ENCODE measurements at places on chromosomes 6 and 20.
A peak's percentile ranks its signal among the peaks of the same experiment; 100 is the strongest.

DNA sequence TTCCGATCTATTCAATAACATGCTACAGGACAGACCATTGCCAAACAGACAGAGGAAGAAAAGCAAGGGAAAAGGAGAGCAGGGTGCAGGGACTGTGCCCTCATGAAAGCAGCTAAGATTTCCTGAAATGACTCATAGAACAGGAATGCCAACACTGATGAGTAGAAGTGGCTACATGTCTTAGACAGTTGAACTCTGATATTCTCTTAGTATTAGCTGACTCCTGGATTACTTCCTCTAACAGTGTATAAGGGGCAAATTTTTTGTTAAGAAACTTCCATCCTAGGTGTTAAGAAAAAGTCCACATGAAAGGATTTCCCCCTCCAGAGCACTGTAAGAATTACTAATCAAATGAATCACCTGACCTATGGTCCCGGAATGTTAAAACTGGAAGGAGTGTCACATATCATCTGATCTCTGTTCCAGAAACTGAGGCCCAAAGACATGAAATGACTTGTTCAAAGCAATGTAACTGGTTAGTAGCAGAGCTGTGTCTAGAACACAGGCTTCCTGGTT lies 224.9 kb downstream of the IBTK start:
- DNase-seq, result no peak

DNA sequence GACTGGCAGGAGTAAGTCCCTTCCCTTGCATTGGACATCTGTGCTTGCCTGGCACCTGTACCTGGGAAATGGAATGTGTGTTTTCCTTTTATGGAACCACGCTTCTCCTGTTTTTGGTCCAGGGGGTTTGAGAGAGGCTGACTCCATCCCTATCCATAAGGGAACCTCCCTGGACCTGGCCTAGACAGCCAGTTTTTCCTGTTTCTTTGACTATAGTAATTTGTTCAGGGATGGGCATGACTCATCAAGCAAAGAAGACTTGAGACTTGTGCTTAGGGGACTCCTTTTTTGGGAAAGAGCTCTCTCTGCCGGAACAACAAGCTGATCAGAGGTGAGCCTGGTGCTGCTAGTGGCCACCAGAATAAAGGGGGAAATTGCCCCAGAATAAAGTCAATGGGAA lies 393.8 kb downstream of the CDH26 start:
- DNase-seq, result no peak

- peak; percentile 11 for DNase-seq
Observed at GRCh38 chr6:6696867-6697531, 108.5 kb downstream of the LY86 start.

DNA sequence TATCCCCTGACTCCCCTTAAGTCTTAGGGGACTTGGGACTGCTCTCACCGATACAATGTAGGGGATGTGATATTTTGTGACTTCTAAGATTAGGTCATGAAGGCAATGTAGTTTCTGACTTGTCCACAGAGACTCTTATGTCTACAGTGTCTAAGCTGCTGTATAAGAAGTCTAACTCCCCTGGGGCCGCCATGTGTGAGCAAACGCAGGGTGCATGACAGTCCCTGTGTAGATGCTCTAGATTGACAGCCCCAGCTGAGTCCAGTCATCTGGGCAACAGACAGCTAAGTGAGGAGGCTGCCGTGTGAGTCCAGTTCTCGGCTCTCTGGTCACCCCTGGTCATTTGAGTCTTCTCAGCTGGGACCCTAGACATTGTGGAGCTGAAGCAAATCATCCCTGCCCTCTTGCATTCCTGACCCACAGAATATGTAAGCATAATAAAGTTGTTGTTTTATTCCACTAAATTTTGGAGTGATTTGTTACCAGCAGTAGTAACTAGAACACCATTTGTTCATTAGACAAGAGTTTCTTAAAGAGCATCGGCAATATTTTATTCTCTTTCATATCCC lies 743.3 kb upstream of the CHD6 start:
- DNase-seq, result no peak

DNA sequence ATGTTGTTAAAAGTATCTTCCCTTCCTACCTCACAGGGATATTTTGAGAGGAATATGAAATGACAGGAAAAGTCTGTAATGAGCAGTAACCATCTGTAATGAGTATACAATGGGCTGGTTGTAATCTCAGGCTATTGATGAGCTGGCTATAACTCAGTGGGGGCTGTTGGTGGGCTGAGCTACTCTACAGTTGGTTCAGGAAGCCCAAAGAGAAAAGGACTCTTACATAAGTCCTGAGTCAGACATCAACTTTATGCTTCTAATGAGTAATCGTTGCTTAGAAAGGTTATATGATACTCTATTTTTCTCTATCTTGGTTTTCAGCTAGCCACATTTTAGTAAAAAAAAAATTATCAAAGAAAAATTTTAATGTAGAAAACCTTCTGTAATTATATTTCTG lies 26.4 kb downstream of the ZNF391 start:
- DNase-seq, result no peak

DNA sequence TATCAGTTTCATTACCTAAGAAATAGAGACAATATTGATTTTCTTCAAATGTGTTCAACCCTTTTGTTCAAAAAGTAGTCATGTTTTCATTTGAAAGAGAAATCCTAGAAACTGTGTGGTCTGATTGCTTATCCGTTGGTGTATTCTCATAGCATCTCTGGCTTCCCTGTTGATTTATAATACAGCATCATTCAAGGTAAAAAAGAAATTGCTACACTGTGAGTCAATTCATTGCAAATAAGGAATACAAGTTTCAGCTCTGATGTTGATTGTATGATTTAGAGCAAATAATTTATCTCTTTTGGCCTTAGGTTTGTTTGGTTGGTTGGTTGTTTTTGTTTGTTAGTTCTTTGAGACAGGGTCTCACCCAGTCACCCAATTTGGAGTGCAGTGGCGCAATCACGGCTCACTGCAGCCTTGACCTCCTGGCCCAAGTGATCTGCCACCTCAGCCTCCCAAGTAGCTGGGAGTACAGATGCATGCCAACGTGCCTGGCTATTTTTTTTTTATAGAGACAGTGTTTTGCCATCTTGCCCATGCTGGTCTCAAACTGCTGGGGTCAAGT lies 185.5 kb upstream of the TNFAIP3 start:
- DNase-seq, result no peak

DNA sequence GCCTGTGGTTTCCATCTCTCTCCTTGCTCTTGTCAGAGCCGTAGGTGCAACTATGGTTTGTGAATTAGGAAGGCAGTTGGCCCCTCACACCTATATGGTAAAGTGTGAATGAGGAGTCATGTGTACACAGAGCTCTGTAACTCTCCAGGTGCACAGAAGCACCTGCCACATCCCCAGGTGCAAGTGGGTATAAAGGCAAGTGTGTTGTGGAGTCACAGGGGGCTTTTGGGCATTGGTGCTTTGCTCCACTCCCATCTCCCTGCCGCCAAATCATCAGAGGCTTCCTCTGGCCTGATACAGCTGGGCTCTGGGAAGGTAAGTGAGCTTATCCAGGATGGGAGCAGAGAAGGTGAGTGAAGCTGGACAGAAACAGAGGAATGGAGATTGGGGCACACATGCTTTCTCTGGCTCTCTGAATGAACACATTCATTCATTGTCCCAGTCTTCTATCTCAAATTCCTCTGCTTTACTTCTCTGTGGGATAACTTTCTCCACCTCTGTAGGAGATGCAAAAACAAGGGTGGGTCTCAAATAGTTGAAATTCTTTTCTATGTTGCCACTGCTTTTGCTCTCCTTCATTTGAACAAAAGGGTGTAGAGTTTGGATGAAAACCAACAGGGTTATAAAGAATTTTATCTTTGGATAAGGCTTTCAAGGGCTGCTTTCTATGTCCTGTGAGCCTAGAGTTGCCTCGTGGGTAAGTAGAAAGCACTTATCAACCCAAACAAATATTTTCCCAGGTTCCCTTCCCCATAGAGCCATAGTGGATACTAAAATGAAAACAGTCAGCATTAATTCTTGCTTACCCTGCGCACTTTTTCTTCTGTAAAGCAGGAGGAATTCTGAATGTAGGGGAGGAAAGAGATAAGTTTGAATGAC lies 45.0 kb upstream of the RIPOR2 start:
- DNase-seq, result no peak

DNA sequence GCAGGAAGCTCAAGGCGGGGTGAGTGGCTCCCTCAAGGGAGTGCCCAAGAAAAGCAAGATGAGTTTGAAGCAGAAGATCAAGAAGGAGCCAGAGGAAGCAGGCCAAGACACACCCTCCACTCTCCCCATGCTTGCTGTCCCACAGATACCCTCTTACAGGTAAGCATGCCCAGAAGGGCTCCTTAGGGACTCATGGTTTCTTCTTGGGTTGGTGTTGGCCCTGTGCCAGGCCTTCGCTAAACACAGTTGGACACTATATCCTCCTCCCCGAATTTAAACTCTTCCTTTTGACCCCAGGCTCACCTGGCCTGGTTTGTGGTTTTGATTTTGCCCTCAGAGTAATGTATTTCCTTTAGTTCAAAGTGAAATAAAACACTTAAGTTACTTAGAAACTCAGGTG lies 5.1 kb downstream of the BRPF3 start:
- no peak for DNase-seq

GRCh38 chr20:61424628-61425420 lies 172.8 kb downstream of the CDH4 start:
- no peak for DNase-seq

GRCh38 chr6:36977470-36977941 lies 8.5 kb downstream of the MTCH1 start:
- no peak for DNase-seq
